ENCODE measurements at places on chromosomes 5 and 9.

DNA sequence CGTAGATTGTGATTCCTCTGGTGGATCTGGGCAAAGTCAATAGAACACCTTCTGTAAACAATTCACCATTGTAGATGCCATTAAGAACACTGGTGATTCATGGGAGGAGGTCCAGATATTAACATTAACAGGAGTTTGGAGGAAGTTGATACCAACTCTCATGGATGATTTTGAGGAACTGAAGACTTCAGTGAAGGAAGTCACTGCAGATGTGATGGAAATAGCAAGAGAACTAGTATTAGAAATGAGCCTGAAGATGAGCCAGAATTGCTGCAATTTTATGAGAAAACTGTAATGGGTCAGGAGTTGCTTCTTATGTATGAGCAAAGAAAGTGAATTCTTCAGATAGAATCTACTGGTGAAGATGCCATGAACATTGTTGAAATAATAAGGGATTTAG is 26.9 kb downstream of the TCERG1 start:
- no peak for DNase-seq

GRCh38 chr5:93017849-93018248 is 563.2 kb downstream of the NR2F1-AS1 start:
- no peak for DNase-seq

GRCh38 chr9:86971742-86972141 is 24.4 kb upstream of the GAS1 start:
- DNase-seq = no peak

DNA sequence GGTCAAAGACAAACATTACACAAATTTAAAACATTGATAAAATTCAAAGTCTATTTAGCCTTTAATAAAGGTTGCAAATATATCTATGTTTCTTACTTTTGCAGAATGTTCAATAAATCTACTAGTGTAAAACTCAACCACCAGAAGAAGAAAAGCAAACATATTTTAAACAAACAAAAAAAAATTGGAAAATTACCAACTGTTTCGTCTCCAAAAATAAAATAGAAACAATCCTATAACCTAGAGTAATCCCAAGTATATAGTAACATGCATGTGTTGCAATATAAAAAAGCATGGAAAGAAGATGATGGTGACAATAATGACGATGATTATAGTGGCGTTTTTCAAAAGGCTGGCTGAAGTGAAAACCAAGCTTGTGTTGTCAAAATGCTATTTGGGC is 86.0 kb upstream of the PAPPA start:
- no peak for DNase-seq

DNA sequence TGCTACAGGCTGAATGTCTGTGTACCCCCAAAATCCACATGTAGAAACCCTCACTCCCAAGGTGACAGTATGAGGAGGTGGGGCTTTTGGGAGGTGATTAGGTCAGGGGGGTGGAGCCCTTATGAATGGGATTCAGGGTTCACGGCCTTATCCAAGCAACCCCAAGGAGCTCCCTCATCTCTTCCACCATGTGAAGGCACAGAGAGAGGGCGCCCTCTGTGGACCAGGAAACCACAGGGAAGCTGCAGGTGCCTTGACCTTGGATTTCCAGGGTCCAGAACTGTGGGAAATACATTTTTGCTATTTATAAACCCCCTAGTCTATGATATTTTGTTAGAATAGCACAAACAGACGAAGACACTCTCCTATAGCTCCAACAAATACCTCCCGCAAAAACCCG is 53.6 kb upstream of the IRX2 start:
- no peak for DNase-seq

- DNase-seq = no peak
Measured at GRCh38 chr9:81465468-81466011, 223.8 kb downstream of the TLE1 start.

DNA sequence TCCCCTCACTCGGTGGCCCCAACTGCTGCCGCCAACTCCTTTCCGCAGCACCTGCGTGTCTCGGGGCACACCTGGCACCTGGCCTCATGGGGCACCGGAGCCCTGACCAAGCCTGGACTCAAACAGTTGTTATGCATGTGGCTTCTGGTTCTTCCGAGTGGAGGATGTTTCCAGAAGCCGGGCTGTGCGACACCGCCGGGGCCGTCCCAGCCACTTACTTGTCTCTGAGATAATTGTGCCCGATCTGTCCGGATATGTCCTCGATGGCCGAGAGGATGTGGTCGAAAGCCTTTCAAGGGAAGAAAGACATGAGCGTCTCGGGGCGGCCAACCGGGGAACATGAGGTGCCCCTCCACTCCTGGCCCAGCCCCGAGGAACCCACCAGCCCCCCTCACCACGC is 38.4 kb downstream of the EXOC3 start:
- DNase-seq = no peak

- no peak for DNase-seq
Measured at GRCh38 chr9:86983620-86984259, 36.4 kb upstream of the GAS1 start.

GRCh38 chr9:88322906-88323566 is 65.2 kb upstream of the SPIN1 start:
- DNase-seq = no peak

DNA sequence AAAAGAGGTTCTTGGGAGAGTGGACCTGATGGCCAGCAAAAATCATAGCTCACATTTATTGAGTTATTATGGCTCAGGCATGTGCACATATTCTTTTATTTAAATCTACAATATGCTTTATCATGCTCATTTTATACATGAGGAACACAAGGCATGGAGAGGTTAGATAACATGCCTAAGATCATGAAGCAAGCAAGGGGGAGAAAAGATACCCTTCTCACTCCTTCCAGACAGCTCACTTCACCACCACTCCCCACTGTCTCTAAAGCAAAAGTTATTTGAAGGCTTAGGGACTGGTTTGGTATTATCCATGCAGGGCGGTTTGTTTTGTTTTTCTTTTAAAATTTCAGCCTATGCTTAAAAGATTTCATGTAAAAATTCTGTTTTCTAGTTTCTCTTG is 59.0 kb upstream of the PDE8B start:
- DNase-seq = no peak

- no peak for DNase-seq
Measured at GRCh38 chr5:115810761-115811160, 5.7 kb downstream of the CDO1 start.

DNA sequence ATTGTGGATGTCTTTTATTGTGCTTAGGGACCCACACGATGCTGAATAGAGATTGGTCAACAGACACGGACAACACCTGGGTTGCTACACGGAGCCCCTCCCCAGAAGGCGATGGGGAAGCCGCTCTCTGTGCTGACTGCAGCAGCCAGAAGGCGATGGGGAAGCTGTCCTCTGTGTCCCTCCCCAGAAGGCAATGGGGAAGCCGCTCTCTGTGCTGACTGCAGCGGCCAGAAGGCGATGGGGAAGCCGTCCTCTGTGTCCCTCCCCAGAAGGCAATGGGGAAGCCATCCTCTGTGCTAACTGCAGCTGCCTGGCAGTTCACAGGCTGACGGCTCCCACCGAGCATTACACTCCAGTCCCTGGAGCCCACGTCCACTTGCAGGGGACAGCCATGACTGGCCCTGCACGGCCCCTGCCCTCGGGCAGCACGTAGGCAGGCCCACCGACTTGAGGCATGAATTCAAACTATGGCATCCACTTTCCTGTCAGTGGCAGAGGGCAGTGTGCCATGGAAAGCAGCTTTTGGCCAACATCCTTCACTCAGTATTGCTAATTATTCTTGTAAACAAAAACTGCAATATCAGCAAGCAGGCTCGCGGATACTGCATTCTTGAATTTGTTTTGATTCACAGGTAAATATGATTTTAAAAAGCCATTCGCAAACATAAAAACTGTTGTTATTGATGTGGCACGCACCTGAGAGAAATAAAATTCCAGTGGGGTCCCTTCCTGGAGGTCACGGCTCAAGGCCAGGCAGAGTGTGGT is 48.1 kb upstream of the CLPTM1L start:
- DNase-seq = no peak

GRCh38 chr5:35214051-35214450 is 16.2 kb downstream of the PRLR start:
- DNase-seq = no peak

GRCh38 chr9:70435948-70436347 is 21.5 kb upstream of the KLF9 start:
- no peak for DNase-seq

GRCh38 chr9:72718503-72718902 is 197.1 kb downstream of the TMC1 start:
- no peak for DNase-seq

DNA sequence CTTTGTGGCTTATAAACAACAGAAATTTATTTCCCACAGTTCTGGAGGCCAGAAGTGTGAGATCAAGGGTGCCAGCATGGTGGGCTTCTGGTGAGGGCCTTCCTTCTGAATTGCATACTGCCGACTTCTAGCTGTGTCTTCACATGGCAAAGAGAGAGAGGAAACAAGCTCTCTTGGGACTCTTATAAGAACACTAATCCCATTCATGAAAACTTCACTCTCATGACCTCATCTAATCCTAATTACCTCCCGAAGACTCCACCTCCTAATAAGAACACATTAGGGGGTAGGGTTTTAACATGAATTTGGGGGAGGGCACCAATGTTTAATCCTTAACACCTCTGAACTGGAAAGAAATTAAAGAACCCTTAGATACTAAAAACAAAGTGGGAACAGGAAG is 75.9 kb upstream of the MINAR2 start:
- DNase-seq = no peak

DNA sequence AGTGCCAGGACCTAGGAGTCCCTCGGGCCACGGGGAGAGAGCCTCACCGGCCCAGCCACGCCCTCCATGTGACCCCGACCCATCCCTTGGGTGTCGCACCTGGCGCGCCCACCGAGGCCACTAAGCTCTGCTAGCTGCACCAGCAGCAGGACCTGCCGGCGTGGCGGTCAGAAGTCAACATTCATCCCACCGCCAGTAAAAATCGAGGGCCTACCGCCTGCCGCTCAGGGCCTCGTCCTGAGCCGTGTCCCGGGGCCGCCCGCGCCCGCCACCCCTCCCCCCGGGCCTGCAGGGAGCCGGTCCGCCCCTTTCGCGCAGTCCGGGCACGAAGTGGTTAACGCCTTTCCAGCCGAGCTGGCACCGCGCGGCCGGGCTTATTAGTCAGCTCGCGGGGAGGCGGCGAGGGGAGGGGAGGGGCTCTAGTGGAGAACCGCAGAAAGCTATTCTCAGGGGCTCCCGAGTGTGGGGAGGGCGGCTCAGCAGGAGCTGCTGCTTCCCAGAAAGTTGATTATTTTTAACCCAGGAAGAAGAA is 124.4 kb downstream of the C9orf50 start:
- peak; percentile 77 for DNase-seq

GRCh38 chr5:43362725-43363435 is 49.3 kb downstream of the CCL28 start:
- no peak for DNase-seq

- DNase-seq = no peak
Measured at GRCh38 chr5:148090773-148091250, 27.0 kb downstream of the SPINK5 start.

- no peak for DNase-seq
Measured at GRCh38 chr5:53302529-53302928, 177.9 kb upstream of the FST start.

GRCh38 chr5:179874536-179875292 is 16.1 kb upstream of the MRNIP start:
- no peak for DNase-seq

GRCh38 chr9:86021166-86021565 is 78.2 kb downstream of the GOLM1 start:
- no peak for DNase-seq

GRCh38 chr5:146820987-146821386 is 57.6 kb downstream of the PPP2R2B start:
- no peak for DNase-seq

DNA sequence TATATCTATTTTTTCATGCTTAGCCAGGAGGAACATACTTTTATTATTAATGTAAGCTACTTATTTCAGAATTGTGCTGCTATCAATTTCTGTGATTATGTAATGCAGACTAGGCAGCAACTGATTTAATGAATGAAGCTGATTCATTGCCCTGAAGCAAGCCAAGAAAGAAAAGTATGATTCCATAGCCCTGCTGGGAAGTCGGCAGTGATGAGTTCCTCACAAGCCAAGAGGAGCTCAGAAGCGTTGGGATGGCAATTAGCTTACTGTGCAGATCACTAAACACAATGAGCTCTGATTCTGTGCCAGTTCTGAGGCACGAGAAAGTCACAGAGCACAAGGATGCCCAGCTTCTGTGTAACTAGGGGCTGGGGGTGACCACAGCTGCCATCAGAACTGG is 254.3 kb upstream of the KLF9 start:
- DNase-seq = no peak

DNA sequence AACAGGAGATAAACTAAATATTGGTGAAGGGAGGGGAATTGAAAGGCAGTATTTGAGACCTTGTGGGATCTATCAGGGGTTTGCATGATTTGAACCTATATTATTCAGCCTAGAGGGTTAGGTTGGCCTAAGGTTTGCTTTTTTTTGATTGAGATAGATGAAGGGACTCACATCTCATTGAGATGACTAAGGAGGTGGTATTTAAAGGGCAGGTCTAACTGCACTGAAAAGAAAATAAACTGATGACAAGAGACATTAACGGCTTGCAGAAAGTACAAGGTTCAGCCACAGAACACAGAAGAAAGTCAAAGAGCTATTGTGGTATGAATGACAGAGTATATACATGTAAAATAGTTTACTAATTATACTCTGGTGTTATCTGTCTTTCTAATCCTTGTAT is 412.7 kb downstream of the CDH10 start:
- no peak for DNase-seq

- no peak for DNase-seq
Measured at GRCh38 chr5:66021585-66021984, 95.2 kb downstream of the ERBIN start.

DNA sequence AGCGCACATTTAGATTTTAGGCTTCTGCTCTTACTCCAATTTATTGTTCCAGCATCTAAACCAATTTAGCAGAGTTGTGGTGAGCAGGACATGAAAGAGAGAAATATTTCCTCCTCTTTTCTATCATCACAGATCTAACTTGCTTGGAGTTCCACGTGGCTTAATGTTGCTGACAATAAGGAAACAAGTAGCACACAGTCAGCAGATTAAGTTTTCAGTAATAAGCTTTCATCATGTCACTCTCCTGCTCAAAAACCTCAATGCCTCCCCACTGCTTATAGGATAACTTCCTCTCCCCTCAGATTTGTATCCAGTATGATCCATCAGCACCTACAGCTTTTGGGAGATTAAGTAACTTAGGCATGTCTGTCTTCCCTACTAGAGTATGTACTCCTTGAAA is 10.4 kb upstream of the SSBP2 start:
- DNase-seq = no peak

GRCh38 chr5:171808951-171809350 is 23.3 kb downstream of the SMIM23 start:
- no peak for DNase-seq

DNA sequence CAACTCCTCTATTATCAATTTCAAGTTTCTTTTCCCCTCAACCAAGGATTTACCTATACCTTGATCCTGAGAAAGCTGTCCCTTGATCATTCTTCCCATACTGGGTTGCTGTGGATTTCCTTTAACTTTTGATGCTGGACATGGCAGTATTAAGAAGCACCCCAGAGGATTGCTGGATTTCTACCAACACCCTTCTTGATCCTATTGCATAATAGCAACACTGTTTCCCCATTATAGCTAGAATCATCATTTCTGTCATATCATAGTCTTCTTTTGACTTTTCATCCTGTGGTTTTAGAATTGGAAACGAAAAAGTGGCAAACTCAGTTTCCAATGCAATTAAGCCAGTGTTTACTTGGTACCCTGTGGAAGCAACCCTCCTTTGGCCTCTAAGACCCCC is 154.9 kb downstream of the ARRDC3 start:
- no peak for DNase-seq

GRCh38 chr5:139896718-139897117 is 101.1 kb downstream of the PSD2 start:
- no peak for DNase-seq
